GM13977 (cell line): ENCODE measurements at places on chromosomes 3 and 15.

- no peak for DNase-seq
These were observed 24.3 kb upstream of the RPL14 start for GRCh38 chr3:40432793-40433192.

DNA sequence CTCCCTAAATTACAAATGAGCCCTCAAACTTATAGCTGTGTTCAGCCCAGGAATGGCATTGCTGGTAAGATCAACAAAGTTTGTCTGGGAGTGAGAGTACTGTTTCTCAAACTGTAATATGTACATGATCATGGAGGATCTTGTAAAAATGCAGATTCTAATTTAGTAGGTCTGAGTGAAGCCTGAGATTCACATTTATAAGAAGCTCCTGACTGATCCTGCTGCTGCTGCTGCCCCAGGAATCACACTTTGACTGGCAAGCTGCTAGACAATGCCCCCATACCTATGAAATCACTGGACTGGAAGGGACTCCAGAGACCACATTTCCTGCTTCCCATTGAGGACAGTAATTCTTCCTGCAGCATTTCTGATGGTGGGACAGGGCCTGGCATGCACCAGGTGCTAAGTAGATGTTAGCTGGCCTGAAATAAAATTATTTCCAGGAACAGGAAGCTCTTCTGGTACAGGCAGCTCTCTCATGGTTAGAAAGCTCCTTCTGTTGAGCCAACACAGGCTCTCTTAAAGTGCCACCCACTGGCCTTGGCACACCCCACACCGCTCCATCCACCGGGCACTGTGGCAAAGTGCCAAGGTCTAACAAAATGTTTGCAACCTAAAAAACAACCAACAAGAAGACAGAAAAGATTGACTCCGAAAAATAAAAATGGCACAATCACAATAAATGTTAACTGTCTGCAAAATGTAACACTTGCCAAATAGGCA, 36.7 kb upstream of the ZNF710 start:
- no peak for DNase-seq

DNA sequence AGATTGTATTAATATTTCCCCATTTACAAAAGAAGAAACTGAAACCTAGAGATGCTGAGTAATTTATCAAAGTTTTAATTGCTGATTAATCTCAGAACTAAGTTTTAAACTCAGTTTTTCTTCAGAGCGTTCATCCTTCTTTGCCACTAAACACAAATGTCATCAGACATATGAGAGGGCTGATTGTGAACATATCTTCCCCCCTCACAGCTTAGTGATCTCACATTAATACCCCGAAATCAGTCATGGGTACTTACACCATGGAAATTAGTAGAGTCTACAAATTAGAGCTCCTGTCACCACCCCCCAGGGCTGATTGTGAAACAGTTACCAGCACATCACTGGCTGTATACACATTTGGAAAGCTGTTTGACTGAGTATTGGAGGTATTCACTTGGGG, 189.3 kb upstream of the SGO1 start:
- DNase-seq, result no peak

GRCh38 chr3:77919244-77919643, 879.3 kb downstream of the ROBO2 start:
- DNase-seq, result no peak

GRCh38 chr3:192866804-192867203, 50.9 kb downstream of the MB21D2 start:
- no peak for DNase-seq

- DNase-seq, result no peak
These were observed 856 bp downstream of the ZBTB38 start for GRCh38 chr3:141368925-141369794.

GRCh38 chr15:69666441-69666882, 213.8 kb downstream of the RPLP1 start:
- peak; percentile 64 for DNase-seq

GRCh38 chr3:120848503-120848902, 59.5 kb upstream of the STXBP5L start:
- DNase-seq, result no peak

DNA sequence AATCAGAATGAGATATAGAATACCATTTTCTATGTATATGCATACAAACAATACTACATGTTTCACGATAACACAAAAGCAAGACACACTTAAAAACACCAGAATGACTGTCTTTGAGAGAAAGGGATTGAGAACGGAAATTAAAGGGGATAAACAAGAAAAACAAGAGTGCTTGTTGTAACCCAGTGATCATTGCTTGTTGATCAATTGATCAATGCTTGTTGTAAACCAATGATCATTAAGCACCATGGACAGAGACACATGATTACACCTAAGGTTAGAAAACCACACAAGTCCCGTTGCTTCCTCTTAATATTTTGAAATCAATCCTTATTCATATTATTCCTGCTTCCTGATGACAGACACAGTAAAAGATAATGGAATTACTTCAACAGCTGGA, 1.1 kb upstream of the OR4F15 start:
- DNase-seq, result no peak

DNA sequence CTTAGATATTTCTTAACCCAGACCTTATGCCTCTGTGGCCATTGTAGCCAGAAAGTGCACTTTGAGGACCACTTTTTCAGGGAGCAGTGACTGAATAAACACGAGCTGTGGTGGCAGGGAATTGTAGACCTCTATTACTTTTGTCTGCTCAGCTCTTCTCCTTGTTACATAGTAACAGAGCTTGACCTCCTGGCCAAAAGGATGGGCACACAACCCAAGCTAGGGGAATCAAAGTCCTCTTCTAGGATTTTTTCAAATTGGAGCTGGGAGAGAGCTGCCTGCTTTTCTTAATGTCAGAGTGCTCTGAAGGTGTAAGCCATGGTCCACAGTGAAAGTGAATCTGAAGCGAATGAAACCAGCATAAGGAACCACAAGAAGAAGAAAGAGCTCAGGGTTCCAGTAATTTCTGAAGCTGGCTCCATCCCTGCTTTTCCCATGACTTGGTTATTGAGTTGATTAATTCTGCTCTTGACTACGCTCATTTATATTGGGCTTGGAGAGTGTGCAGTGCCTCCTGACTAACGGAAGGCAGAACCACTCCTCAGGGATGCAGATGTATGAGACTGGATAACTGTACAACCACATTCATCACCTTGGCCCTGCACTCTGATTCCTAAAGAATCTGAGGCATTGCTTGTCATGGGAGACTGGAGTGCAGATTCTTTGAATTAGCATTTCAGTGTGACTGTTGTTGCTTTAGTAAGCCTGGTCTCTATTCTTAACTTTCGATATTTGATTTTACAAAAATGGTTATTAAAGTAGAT, 60.9 kb downstream of the TLNRD1 start:
- DNase-seq, result no peak

DNA sequence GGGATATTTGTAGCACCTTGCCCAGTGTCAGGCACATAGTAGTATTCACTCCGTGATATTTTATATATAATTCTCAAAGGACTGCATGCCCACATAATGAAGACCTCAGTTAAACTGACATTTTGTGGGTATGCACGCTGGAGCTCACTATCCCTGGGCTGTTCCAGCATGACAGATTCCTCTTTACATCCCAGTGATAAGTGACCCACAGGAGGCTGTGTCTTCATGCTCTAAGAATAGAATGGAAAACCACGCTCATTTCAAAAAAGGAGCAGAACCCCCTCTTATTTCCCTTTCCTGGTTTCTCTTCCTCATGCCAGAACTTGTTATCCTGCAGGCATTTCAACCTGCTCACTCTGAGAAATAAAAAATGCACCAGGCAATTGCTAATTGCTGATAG, 717.5 kb downstream of the AGBL1 start:
- no peak for DNase-seq
